Fibroblast of the aortic adventitia (primary cell): ENCODE measurements at places on chromosomes 6 and 20.

DNA sequence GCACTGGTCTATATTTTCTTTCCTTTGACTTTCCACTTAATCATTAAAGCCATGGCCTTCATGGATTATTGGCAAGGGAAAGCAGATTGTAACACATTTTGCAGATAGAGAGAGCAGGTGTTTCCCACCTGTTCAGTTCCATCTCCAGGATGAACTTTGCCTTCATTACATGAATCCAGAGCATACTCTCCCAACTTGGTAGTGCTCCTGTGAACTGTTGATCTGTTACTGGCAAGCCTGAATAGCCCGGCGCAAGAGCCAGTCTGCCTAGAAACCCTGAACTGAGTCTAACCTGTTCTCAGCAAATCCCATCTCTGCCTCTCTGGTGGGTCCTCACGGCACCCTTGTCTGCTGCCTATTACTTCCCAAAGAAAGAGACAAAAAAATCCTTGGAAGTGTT lies 210.3 kb downstream of the PLCB1 start:
- DNase-seq = no peak

- DNase-seq = no peak
Observed at GRCh38 chr20:45247865-45248264, 6.5 kb downstream of the SLPI start.

DNA sequence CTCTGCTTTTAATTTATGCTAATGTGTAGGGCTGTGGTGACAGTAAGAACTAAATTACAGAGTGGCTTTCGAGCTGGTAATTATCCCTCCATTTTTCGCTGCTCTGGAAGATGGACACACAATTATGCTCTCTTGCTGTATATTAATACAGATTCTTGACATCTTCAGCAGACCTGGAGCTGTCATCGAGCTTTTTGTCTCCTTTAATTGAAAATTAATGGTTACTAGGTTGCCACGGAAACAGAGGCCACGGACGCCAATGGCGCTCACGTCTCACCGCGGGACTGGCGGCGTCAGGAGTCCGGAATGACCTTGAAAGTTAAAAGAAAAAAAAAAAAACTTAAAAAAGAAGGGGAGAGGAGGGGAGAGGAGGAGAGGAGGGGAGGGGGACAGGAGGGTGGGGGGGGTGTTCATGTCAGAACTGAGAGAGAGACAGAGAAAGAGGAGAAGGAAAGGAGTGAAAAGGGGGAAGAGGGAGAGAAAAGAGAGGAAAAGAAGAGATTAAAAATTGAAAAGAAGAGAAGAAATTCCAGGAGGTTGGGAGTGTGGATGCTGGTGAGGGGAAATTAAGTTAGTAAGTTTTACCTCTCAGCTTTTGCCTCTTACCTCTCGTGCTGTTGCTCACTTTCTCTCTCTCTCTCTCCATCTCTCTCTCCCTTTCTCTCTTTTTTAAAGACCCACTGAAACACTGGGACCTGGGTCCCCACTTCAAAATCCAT lies 22.1 kb upstream of the FOXP4 start:
- DNase-seq = no peak

GRCh38 chr6:72769459-72770125 lies 147.7 kb downstream of the KCNQ5 start:
- DNase-seq = no peak

DNA sequence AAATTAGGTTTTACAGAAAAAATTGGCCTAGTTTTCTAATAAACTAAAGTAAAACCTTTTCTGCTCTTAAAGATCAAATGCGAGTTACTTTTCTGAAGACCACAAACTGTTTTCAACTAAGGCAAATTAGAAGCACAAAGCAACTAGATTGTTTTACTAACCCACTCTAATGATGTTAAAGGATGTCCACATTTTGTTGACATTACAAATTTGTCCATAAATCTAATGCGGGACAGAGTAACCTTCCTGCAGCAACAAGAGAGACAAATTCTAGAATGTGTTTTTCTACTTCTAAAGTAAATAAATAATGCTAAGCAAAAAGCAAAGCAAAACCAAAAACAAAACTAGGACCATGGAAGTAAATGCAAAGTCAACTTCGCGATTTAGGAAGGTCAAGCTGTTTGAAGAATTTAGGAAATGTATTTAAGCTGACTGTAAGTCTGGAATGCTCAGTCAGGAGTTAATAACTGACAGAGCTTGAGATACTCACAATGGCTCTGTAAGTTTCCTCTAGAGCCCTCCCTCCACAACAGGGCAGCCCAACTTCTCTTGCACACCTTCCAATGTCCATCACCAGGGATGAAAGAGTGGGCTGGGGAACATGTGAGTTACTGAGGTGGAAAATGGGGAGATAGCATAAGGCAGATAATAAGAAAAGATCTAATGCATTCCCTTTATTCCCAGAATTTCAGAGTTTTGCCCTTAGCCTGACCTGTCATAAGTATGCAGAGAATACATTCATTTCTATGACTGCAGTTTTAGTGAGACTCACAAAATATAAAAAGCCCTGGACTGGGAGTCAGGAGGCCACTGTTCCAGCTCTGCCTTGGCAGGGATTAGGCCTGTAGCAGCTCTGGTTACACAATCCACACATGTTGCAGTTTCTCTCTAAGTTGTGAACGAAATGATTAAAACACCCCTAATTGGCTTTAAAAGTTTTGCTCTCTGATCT lies 158.8 kb downstream of the FOXA2 start:
- DNase-seq = peak; percentile 59
